ENCODE measurements at places on chromosomes 4 and X.

GRCh38 chr4:26207631-26208030 is 113.2 kb upstream of the RBPJ start:
- DNase-seq: no peak

GRCh38 chrX:119648421-119648775 is 42.2 kb upstream of the NKRF start:
- DNase-seq: no peak

DNA sequence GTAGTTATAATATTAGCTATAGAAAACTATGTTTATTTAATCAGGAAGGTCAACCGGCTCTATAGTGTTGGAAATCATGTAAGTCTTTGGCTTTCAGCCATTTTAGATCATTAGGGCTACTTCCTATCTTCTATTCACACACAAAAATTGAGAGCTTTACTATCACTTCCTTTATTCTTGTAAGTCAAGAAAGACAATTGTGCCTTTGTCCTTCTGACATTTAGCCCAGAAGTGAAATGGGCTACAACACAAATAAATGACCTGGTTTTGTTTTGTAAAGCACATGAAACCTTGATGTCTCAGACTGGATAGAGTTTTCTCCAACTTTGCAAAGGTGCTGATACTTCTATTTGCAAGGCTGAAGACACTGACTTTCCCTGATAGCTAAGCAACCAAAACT is 122.4 kb upstream of the ACSL4 start:
- no peak for DNase-seq

DNA sequence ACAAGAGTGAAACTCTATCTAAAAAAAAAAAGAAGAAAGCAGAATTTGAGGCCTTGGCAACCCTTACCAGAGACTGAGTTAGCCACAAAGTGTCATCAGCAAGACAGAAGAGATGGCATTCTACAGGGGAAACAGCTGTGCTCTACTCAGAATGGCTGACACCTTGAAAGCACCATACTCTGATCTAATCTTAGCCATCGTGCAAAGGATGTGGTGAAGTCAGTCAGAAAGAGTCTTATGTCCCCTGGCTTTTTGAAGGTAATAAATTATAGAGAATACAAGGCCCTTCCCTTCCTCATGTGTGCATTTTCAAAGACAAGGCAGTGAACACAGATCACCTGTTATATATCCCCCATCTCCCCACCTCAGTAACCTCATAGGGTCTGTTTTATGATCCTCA is 13.2 kb downstream of the CLNK start:
- DNase-seq: peak; percentile 51

DNA sequence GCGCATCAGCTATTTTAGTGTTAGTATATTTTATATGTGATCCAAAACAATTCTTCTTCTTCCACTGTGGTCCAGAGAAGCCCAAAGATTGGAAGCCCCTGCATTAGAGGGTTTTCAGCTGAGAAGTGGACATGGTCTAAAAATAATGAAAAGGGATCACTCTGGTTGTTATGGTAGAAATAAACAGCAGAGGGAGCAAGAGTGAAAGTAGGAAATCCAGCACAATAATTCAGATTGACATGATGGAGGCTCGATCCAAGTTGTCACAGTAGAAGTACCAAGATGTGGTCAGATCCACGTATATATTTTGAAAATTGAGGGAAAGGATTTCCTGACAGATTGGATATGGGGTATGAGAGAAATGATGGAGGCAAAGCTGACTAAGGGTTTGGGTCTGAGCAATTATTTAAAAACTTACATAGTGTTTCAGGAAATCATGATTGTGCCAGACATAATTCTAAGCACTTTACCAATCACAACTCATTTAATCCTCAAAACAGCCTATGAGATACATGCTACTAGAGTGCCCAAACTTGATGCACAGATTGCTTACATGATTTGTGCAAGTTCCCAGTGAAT is 17.0 kb upstream of the TMEM144 start:
- DNase-seq: peak; percentile 7

GRCh38 chr4:139951021-139951420 is 203.0 kb downstream of the MAML3 start:
- DNase-seq: no peak

Data from CD4-positive, alpha-beta T cell treated with Interleukin-4 for 1 hour (primary cell).